ENCODE measurements at places on chromosomes 7 and 10. TPM values are rescaled to one million over a fixed set of nuclear protein-coding genes. Genes with fewer than 3 reads are reported as not detected.
A peak's percentile ranks its signal among the peaks of the same experiment; 100 is the strongest.

GRCh38 chr10:103627111-103627892 lies 133.8 kb downstream of the NEURL1 start:
- DNase-seq, result no peak

GRCh38 chr7:74012842-74013249 lies 15.1 kb upstream of the ELN start:
- no peak for DNase-seq

DNA sequence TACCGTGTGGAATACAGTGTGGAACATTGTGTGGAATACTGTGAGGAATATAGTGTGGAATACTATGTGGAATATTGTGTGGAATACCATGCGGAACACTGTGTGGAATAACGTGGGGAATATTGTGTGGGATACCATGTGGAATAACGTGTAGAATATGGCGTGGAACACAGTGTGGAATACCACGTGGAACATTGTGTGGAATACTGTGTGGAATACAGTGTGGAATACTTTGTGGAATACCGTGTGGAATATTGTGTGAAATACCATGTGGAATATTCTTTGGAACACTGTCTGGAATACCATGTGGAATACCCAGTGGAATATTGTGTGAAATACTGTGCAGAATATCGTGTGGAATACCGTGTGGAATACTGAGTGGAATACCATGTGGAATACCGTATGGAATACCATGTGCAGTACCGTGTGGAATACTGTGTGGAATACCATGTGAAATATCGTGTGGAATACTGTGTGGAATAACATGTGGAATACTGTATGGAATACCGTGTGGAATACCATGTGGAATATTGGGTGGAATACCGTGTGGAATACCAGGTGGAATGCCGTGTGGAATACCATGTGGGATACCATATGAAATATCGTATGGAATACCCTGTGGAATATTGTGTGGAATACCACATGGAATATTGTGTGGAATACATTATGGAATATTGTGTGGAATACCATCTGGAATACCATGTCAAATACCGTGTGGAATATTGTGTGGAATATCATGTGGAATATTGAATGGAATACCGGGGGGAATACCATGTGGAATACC lies 133.1 kb upstream of the CHST15 start:
- DNase-seq, result no peak

GRCh38 chr7:47725031-47725780 lies 143.3 kb upstream of the TNS3 start:
- DNase-seq, result no peak

GRCh38 chr10:130763071-130763470 lies 548.5 kb downstream of the TCERG1L start:
- no peak for DNase-seq

The RNLS gene
- total RNA-seq, result 18.6 TPM

DNA sequence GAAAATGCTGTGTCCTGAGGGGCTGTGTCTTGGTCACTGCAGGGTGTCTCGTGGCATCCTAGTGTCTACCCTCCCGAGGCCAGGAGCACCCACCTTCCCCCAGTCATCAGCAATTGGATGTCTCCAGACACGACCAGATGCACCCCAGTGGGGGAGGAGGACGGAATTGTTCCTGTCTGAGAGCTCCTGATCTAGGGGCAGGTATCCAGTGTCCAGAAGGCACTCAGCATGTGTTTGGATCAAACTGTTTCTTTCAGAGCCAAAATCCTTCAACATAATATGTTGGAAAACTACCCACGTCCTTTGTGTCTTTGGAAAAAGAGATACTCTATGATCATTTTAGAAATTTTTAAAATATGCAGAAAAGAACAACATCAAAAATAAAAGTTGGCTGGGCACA lies 16.9 kb downstream of the PRKRIP1 start:
- DNase-seq, result no peak

GRCh38 chr7:105643384-105643783 lies 62.1 kb upstream of the EFCAB10 start:
- no peak for DNase-seq

GRCh38 chr7:88268858-88269257 lies 37.8 kb downstream of the STEAP4 start:
- DNase-seq, result no peak

- peak; percentile 60 for DNase-seq
These were observed at the start of gene OGDHL for GRCh38 chr10:49761789-49762565. TSS of gene OGDHL (minus strand) at chr10:49762323. CDS start at chr10:49758592, 3,731 bp downstream.

The MMRN2 gene
- total RNA-seq, result 7.8 TPM

- peak; percentile 17 for DNase-seq
These were observed 135.1 kb upstream of the GHITM start for GRCh38 chr10:84004221-84004620.

DNA sequence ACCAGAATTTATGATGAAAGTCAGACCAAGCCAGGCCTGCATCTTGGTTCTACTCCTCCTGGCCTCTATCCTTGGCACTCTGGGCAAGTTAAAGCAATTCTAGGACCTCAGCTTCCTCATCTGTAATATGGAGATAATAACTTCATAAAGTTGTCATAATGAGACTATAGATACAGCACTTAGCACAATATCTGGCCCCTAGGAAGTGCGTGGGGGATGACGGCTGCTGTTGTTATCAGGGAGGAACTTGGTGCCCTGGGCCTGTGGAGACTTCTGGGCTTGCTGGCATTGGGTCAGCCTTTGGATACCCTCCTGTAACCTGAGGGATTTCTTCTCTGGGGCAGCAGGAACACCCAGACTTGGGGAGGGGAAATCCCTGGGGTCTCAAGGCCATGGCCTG lies 27.6 kb downstream of the PFKFB3 start:
- DNase-seq, result no peak

DNA sequence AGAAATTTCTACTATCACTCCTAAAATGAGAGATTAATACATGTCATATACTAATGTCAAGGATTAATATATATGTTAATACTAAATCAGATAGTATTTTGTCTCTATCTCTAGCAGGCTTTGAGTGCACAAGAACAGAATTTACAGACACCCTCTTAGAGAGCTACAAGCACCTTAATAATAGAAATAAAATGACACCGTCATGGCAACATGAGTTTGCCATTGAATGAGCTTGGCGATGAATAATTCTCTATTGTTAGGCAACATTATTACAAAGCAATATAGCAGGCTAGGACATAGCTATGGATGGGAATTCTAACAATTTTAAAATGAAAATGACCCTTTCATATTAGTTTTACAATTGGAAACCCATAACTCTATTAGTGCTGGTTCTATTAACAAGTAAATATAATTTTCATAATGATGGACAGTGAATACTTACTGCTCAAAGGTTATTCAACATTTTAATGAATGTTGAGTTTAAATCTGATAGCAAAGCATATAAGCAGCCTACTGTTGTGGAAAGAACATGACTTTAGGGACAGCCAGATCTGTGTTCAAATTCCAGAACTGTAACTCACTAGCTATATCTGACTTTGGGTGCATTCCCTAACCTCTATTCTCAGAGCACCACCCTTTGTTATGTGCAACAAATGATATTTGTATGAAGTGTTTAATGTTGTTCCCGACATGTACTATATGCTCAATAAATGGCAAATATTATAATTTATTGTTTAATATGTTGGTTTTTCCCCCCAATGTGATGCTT lies 184.5 kb upstream of the DKK1 start:
- no peak for DNase-seq

Measured in left colon (tissue), 2 donors.